ENCODE measurements at places on chromosomes 13 and 19.

DNA sequence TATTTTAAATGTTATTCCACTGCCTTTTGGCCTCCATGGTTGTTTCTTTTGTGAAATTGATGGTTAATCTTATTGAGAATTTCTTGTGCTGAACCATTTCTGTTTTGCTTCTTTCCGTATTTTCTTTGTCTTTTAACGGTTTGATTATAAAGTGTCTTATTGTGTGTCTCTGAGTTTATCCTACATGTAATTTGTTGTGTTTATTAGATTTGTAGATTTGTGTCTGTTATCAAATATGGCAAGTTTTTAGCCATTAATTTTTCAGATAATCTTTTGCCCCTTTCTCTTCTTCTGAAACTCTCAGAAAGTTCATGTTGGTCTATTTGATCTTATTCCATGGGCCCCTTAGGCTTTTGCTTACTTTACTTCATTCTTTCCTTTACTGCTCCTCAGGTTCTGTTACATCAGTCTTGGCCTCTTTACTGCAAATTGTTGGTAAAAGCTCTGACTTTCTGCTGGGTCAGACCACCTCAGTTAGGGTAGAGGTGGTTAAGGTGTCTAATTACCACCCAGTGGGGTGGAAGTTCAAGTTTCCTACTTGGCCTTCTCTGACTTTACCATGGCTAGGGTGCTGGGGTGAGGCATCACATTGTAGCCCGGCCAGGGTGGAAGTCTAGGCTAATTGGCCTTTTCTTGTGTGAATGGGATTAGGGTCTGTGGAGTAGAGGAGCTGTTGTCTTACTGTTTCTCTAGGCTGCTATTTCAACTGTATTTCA, 58.3 kb downstream of the ZMYM2 start:
- no peak for DNase-seq

DNA sequence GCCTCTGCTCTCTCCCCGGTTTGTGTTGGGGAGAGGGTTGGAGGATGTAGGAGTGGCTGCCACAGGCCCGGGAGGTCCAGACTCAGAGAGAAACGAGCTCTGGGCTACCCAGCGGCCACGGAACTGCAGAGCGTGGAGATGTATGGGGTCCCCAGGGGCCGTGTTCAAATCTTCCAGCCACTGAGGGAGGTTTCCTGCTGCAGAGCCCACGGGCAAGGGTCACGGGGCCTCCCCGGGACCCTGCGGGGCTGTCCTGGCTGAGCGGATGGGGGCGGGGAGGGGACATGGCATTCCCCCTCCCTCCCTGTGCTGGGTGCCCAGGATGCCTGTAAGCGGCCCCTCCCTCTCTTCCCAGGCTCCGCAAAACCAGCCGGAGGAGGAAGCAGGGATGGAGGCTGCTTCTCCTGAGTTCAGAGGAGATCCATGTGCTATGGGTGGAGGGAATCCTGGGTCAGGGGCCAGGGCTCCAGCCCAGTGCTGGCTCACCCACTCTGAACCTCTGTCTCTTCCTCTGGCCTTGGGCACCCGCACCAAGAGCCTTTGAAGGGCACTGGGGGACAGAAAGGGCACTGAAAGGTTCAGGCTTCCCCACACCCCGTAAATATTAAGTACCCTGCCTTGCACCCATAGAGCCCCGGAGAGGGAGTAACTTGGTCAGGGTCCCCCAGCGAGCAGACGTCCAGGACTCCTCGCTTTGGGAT, 22.6 kb downstream of the SMIM24 start:
- DNase-seq, result no peak

DNA sequence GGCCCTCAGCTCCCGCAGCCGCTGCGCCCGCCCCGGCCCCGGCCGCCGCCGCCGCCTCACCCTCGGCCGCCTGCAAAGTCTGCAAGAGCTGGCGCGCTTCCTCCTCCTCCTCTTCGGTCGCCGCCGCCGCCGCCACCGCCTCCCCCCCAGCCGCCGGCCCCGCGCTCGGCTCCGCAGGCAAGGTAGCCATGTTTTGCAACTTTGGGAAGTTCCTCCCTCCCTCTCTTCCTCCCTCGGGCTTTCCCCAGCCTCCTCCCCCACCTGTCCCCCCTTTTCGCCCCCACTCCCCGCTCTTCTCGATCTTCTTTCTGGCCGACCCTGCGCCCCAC, 433 bp downstream of the SIX5 start:
- no peak for DNase-seq

DNA sequence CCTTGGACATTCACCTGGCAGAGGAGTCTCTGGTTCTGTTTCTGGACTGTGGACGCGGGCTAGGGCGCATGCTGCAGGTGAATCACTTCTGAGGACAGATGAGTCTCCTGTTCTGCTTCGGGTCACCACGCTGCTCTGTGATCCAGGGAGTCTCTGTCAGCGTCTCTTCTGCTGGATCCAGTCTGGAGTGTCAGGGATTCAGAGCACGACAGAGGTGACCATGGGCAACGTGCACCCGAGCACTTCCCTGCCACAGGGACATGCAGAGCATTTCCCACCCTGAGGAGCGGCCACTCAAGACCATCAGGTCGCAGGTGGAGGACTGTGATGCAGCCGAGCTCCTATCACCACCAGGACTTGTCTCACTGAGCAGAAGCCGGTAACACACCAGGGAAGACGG, 24.4 kb upstream of the LILRA2 start:
- no peak for DNase-seq

DNA sequence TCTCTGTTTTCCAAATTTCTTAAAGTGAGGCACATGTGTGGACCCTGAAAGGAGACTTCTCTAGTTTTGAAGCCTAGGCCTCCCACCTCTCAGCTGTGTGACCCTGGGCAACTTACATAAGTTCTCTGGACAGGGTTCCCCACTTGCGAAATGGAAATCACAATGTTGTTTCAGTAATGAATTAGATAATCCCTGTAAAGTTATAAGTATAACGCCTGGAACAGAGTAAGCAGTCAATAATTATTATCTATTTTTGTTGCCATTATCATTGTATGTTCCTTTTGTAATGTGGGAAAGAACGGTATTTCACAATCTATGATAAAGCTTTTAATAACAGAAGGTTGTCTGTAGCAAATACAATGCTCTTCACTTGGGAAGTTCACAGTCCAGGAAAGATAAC, 437.3 kb upstream of the ZNF507 start:
- DNase-seq, result no peak

GRCh38 chr19:5006201-5006600, 37.3 kb downstream of the KDM4B start:
- no peak for DNase-seq

- DNase-seq, result no peak
These were observed 1.9 kb downstream of the PLIN4 start for GRCh38 chr19:4516199-4516938.
